Activated B cell treated with CpG ODN at 0.5 μM for 24 hours (primary cell): ENCODE measurements at places on chromosomes 1 and 21. TPM values are rescaled to one million over a fixed set of nuclear protein-coding genes. Genes with fewer than 3 reads are reported as not detected.
A peak's percentile ranks its signal among the peaks of the same experiment; 100 is the strongest.

GRCh38 chr1:47694011-47694890 is 256.4 kb downstream of the FOXD2 start:
- DNase-seq = no peak

DNA sequence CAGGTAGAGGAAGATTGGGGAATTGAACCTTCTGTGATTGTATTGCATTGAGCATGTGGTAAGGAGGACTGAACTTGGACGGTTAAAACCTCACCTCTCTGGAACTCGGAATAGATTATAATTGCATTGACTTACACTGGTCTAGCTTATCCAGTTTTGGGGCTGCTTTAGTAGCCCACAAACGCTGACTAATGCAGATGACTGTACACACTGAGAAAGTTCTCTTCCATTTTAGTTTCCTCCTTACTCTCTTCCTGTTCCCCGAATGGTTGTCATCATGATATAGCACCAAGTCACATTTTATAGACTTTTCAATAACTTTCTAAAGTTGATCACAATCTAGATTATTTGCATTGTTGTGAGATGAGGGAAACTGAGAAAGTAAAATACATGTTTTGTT is 78.2 kb downstream of the NFIA start:
- no peak for DNase-seq

GRCh38 chr1:224533517-224533916 is 82.6 kb upstream of the CNIH3 start:
- no peak for DNase-seq

DNA sequence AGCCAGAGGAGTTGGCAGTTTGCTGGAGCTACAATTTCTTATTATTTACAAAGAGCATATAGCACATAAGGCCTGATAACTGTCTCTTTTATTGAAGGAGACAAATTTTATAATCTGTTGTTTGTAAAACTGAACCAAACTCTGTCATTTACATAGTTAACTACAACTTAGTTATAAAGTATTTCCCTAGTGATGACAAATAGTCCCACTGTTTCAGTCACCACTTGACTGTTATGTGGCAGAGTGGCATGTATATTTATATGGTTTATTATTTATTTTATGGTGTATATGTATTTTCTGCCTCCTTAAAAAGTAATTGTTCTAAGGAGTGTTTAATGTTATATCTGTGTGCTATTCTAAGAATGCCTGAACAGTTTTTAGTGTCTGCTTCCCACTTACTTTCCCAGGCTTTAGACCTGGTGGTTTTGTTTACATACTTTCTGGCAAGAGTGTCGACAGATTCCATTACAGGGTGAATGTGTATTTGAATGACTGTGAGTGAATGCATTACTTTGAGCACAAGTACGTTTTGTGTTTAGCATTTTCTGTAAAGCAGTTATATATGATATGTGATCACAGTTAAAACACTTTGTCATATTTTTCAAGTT is 10.0 kb downstream of the TSEN15 start:
- DNase-seq = no peak

DNA sequence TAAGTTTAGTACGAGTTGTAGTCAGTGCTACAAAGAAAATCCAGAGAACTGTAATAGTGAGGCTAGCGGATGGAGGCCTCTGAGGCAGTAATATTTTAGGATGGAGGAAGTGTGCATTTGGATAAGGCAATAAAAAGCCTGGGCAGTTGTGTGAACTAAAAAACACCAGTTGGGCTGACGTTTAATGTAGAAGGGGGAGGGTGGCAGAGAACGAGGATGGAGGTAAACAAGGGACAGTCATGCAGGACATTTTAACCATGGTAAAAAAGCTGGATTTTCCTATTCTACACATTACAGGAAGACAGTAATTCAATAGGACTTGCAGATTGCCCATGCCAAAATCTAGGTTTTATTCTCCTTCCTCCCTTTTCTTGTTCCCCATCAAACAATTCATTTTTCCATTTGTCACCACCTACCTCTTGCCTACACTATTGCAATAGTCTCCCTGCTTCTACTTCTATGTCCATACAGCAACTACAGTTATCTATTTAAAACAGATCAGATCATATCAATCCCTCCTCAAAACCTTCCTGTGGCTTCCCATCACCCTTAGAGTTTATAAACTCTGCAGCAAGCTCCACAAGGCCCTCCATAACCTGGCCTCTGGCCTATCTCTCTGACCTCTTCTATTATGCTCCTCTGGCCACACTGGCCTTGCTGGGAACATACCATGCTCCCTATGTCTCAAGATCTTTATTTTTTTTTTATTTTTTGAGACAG is 27.7 kb downstream of the ERO1B start:
- DNase-seq = no peak

DNA sequence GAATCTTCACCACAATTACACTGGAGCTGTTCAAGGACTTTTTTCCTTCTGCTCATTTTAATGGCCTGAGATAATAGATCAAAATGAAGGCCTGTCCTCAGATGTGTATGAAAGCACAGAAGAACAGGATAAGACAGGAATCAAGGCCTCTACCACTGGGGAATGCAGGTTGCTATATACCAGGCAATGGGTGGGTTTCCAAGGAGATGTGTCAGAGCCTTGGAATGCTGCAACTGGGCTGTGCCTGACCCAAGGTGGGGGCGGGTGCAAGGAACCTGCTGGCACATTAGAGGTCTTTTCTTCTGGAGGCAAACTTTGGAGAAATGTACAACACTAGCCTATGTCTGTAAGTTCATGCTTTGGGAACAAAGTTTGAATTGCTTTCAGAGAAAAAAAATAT is 21.7 kb upstream of the LAMC2 start:
- DNase-seq = no peak

DNA sequence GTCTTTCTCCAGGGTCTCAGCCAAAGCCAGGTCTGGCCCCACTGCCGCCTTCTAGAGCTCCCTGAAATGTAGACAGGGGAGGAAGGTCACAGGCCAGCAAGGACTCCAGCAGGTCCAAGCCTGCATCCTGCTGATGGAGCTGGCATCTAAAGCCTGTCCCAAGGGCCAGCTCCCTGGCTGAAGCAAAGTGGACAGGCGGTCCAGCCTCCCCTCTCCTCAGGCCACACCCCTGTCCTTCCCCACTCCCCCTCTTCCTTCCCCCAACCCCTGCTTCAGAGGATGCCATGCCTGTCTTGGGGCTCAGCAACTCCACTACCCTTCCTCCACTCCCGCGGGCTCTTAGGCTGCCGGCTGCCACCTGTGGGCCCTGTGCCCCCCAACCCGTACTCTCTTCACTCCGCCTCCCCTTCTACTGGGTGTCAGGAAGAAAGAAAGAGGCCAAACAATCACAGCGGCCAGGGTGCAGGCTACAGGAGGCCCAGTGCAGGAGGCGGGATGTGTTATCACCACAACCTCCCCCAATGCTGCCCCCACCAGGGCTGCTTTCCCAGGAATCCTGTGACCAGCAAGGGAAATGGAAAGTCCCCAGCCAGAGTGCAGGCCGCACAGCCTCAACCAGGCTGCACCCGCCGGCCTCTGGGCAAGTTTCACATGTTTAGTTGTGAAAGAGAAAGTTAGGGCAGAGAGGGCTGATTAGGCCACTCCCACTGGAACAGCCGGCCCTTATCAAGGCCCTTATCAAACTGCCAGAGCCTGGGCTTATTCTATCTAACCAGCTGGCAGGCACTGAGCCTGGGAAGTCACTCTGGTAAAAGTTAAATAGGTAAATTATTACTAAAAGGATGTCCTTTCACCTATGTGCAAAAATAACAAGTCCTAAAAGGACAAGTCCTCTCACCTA is 34.1 kb downstream of the ACOT7 start:
- peak; percentile 23 for DNase-seq

HLX gene
- 3.2 and 4.6 TPM in 2 replicates for total RNA-seq

GRCh38 chr1:25012966-25013962 is 83.2 kb upstream of the RUNX3 start:
- DNase-seq = no peak

BRINP2 gene
- not detected in 2 replicates for total RNA-seq

- peak; percentile 26 for DNase-seq
Observed at GRCh38 chr1:117534995-117535467, 70.8 kb upstream of the TENT5C start.

CACNA1S gene
- not detected in 2 replicates for total RNA-seq

- no peak for DNase-seq
Observed at GRCh38 chr1:111742938-111743549, 3.8 kb upstream of the INKA2 start.

DNA sequence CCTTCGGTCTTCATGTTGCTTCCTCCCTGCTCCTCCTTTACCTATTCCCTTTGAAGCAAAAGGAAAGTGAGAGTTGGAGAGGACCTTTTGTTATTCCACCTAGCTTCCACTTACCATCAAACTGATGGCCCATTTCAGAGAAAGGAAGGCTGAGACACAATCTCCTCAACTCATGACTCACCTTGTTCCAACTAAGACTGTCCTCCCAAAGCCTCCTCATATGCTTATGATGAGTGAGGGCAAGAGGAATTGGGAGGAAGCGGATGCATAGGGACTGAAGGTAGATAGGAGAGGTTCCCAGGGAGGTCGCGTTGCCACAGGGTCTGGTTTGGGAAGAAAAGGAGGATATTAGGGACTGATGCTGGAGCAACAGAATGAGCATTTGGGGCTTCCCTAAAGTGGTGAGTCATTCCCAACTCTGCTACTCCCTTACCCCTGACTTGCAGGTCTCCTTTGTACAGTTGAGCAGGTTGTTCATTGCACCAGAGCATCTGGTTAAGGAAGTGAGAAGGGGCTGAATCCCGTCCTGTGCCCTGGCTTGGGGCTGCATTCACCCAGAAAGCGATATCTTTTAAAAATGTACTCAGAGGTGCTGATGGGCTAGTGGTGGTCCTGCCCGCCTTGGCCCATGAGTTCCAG is 35.0 kb downstream of the LGR6 start:
- no peak for DNase-seq

ELOVL1 gene
- 80.2 and 84.2 TPM in 2 replicates for total RNA-seq

DNA sequence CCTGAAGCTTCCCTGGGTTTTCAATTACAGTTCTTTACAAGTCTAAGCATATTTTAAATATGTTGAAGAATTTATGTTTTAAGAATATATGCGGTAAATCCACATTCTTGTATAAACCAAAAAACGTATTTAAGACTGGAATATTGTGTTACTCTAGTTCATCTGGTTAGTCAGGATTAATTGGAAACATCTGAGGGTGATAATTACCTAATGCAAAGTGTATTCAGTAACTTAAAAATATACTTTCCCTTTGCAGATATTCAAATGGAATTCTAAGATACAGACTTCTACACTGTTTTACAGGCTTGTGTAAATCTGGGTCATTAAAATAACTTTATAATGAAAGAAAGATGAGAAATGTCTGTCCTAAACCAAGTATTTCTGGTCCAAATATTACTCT is 302.0 kb downstream of the VAV3 start:
- no peak for DNase-seq

- DNase-seq = no peak
Observed at GRCh38 chr1:228048659-228049298, 33.7 kb upstream of the ARF1 start.

ALG14 gene
- 3.7 and 7.5 TPM in 2 replicates for total RNA-seq

DNA sequence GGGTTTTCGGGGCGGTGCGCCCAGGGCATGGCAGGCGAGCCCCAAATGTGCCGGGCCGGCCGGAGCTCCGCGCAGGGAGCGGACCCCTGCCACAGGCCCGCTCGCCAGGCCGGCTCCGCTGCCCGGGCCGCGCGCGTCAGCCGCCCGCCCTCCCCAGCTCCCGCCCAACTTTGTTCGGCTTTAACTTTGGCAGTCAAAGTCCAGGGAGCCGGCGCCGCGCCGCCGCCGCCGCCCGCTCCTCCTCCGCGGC is 488 bp downstream of the SLC35D1 start:
- DNase-seq = no peak

DNA sequence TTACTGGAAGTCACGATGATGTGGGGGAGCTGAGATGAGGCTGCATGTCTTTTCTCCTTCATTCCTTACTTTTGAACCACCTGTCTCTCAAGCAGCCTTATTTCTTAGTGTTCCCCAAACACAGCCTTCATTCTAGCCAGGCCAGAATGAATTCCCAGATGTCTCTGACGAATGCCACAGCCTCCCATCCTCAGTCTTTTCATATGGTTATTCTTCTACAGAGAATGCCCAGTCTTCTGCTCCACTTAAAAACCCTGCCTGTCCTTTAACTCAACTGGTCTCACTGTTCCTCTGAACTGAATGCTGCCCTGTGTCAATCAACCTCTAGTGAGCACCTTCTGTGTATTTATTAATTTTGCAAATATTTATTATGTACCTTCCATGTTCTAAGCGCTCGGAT is 156.2 kb downstream of the PLA2G4A start:
- no peak for DNase-seq

TLR5 gene
- total RNA-seq = not detected in 2 replicates

RPL11 gene
- total RNA-seq = 1,956 and 2,021 TPM in 2 replicates

- no peak for DNase-seq
Observed at GRCh38 chr1:214452152-214452784, 99.1 kb downstream of the PTPN14 start.

LDLRAD1 gene
- not detected in 2 replicates for total RNA-seq

DNA sequence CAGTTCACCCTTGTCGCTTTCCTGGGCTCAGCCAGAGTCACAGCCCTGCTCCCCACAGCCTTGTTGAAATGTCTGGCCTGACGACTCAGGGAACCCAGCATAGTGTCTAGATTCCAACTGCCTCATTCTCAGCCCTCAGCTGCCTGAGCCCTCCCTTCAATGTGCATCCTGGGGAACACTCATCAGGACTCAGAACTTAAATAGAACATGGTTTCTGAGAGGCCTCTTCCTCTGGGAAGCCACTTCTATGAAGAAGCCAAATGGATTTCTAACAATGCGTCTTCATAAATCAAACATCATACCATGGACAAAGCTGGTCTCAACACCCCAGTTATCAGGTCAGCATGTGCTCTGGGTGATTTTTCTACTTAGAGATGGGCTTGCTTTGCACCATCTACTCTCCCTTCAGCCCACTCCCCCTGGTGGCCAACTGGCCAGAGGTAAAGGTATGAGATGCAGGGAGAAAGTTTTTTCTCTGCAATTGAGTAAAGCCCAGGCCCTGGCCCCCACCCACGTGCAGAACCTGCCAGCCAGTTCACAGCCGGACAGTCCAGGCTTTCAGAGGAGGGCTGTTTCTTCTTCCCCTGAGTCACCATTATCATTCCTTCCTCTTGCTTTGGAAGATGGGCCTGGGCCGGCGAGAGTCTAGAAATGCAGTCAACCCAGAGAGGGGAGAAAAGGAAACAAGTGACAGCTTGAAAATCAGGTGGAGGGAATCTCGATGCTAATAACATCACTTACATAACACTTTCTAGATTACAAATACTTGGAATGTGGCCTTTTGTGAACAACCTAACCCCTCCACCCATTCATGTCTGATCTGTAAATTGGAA is 32.1 kb downstream of the CD244 start:
- DNase-seq = peak; percentile 56

- DNase-seq = no peak
Observed at GRCh38 chr1:40628903-40629292, 36.6 kb downstream of the RIMS3 start.

DNA sequence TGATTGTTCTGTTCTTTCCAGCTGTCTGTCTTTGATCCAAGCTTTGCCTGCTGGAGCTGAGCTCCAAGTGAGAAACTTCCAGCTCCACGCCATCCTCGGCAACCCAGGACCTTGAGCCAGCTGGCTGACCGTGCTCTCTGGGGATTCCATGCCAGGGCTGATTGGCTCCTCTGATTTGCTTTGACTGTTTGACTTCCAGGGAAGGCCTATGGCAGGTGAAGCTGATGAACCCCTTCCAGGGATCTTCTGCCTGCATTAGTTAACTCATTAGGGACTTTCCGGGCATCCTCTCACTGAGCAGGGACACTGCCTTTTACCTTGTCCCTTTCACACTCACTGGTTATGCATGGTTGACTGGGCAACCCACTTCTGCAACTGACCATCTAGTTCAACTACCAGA is 406.1 kb downstream of the RPS6KC1 start:
- DNase-seq = no peak
